Muscle of leg (tissue), 16 donors: ENCODE measurements at places on chromosomes 7 and 10. TPM values are rescaled to one million over a fixed set of nuclear protein-coding genes. Genes with fewer than 3 reads are reported as not detected.

The GOLGA7B gene
- total RNA-seq = 0.04 TPM

The C7orf33 gene
- 0.27 TPM for total RNA-seq

The ATE1 gene
- 29.4 TPM for total RNA-seq

The BMPER gene
- 6.7 TPM for total RNA-seq

The KAZALD1 gene
- 60.2 TPM for total RNA-seq

The HSPA12A gene
- 6.3 TPM for total RNA-seq

The DOCK1 gene
- total RNA-seq = 43.5 TPM

DNA sequence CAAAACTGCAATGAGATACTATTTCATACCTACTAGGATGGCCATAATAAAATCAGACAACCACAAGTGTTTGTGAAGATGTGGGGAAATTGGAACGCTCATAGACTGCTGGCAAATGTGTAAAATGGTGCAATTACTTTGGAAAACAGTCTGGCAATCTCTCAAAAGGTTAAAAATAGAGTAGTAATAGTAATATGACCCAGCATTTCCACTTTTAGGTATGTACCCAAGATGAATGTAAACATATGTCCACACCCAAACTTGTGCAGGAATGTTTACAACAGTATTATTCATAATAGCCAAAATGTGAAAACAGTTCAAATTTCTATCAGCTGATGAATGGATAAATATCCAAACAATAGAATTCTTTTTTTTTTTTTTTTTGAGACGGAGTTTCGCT lies 731.6 kb upstream of the ANKRD30A start:
- DNase-seq = no peak

GRCh38 chr7:84042110-84042539 lies 152.5 kb downstream of the SEMA3A start:
- peak; percentile 36 for DNase-seq

DNA sequence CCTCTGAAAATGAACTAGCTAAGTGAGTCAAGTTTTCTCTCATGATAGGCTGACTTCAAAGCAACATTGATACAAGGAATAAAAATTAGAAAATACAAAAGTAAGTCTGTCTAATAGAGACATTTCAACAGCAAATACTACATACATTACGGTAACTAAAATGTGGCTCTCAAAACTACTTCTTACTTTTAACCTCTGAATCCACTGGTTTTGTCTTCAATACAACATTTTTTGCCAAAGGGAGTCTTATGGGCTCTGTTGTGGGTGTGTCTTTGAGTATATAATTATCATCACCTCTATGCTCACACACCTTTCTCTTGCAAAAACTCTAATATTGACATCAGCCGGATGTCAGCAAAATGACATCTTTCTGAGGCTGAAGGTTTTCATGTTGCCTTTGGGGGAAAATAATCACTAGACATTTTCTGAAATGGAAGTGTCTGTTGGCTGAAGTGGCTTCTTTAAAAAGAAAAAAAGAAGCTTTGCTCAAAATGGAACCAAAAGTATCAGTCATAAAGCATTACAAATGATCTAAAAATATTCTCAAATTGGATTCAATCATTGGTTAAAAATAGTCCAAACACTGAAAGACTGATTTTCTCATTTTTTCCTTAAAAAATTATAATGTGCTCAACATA lies 41.8 kb upstream of the FAM133B start:
- no peak for DNase-seq

DNA sequence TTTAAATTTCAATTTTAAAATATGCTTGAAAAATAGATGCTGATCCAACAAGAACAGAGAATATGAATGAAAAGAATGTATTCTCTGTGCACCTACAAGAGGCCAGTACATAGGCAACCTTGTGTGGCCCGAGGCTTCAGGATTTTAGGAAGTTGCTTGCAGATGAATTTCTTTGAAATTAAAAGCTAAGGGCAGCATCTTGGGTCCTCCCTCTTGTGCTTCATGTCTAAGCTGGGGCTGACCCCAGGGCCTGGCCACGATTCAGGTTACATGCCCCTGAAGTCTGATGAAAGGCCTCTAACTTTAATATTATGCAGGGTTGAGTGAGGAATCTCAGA lies 138.9 kb downstream of the BMPER start:
- no peak for DNase-seq

DNA sequence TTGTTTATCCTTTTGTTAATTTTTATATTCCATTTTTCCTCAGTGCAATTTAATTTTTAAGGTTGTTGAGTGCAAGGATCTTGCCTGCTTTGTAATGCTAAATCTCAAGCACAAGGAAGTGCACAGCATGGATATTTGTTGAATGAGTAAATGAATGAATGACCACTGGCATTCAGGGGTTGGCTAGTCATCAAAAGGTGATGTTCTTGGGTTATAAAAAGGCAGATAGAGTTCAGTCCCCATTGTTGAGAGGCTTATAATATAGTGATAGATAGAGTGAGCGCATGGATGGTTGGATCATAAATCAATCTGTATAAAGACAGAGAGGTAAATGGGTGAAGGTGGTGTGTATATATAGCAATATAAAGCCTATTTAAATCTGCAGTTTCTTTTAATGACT lies 193.2 kb upstream of the KLF6 start:
- no peak for DNase-seq

- peak; percentile 89 for DNase-seq
Measured at GRCh38 chr7:94908323-94909178, 1.2 kb downstream of the PPP1R9A start.

DNA sequence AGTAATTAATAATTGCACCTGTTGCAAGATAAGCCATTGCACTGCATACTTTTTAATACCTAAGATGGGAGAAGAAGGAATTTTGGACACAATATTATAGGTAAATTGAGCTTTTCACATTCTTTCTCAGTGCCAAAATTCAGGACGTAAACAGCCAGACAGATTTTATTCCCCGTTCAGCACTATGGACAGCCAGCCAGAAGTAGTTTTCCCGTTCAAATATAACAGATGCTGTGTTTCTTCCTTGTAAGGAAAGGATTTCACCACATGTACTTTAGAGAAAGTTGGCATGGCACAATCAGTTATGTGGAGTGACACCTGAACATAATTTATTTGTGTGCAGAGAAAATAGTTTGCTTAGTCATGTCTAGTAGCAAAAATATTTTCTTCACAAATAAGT lies 34.8 kb downstream of the SEMA3E start:
- DNase-seq = peak; percentile 17

- DNase-seq = peak; percentile 16
Measured at GRCh38 chr7:52261057-52261456, 774.4 kb upstream of the POM121L12 start.

DNA sequence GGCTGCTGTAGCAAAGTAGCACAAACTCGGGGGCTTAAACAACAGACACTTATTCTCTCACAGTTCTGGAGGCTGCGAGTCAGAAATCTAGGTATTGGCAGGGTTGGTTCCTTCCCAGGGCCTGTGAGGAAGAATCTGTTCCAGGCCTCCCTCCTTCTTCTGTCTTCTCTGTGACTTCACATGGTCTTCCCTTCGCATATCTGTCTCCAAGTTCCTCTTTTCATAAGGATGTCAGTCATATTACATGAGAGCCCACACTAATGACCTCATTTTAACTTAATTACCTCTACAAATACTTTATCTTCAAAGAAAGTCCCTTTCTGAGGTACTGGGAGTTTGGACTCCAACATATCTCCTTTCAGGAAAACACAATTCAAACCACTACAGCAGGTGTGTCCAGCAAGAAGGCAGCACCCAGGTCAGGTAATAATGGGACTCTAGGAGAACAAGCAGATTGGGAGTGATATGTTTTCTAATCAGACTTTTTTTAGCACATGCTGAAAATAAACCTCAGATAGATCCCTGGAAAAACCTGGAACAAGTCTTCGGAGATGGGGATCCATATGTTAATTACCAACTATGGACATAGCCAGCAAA lies 11.7 kb downstream of the CREB5 start:
- DNase-seq = no peak

GRCh38 chr10:128318366-128318765 lies 192.1 kb upstream of the MKI67 start:
- no peak for DNase-seq

DNA sequence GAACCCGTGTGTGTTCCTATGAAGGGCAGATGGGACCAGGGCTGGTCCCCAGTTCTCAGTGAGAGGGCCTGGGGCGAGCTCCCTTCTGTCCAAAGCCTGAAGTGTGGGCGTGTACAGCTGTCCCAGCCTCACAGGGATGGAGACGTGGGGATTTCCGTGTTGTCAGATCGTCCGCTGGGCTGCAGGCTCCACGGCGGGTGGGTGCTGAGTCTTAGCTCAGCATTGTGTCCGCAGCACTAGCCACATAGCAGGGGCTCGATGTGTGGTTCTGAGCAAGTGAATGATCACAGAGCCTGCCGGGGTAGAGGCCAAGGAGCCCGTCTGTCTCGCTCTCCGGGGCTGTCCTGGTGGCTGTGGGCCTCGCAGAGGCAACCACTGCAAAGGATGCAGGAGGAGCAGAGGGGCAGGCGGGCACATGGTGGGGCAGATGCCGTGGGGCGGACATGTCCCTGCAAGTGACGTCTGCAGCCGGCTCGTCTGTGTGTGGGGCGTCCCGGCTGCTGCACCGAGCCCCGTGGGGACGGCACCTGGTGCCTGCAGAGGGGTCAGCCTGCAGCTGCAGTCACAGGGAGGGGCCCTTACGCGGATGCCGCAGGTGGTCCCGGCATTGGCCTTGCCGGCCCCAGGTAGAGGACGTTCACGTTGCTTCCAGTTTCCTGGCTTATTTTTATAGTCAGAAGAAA lies 30.9 kb downstream of the FAM20C start:
- DNase-seq = no peak
